ENCODE measurements at places on chromosomes 4 and X.

DNA sequence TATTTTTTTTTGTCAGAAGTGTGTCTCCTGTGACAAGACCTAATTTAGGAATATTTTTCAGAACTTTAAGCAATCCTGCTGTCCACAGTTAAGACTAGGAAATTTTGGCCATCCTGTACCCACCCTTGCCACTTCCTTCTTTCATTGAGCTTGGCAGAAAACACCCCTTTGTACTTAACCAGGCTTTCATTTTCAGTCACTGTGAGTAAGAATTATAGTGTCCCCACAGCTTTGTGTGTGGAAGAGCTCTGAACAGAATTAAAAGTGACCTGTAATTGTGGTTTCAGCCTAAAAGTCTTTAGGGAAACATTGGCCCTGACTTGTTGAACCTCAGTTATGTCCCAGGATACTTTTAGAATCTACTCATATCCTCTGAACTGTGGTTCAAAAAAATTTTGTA, 153.7 kb upstream of the BMP3 start:
- no peak for DNase-seq

- DNase-seq = no peak
Measured at GRCh38 chr4:21512353-21512752, 436.2 kb downstream of the KCNIP4 start.

DNA sequence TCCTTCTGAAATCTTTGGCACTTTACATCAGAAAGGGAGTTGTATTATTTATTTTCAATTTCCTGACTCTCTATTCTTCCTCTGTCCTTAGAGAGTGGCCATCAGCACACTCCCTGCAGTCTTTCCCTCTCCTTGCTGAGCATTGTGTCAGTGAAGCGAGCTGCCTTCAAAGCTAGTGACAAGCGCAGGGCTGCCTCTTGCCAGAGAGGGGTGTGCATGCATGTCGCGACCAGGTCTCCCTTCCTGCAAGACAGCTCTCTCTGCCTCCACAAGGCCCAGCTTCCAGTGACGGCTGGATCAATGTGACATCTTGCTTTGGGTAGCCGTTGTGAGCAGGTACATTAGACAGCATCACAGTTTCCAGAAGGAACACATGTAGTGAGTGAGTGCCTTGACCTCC, 810.9 kb upstream of the TENM3 start:
- DNase-seq = no peak

DNA sequence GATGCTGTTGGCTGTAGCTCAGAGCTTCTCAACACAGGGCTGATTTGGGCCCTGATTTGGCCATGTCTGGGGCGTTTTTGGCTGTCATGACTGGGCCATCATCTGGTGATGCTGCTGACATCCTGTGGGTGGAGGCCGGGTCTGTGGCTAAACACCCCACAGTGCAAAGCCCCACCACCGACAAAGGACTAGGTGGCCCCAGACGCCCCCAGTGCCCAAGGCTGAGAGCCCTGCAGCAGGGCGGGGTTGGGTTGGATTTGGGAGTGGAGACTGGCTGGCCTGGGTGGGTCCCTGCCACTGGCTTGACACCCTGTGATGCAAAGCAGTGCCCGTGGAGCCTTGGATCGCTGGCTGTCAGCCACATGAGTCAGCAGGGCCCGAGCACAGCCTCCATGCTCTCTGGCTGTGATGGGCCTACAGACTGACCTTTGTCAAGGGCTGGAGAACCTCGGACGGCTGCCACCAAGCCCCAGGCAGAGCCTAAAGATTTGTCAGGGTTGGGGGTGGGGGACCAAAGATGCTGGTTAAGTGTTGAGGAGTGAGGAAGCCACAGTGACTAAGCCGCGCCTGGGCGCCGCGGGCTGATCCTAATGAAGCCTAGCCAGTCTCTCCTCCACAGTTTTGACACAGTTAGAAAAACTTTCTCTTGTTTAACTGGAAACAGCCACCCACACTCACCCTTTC, 28.3 kb downstream of the CYTL1 start:
- DNase-seq = no peak

DNA sequence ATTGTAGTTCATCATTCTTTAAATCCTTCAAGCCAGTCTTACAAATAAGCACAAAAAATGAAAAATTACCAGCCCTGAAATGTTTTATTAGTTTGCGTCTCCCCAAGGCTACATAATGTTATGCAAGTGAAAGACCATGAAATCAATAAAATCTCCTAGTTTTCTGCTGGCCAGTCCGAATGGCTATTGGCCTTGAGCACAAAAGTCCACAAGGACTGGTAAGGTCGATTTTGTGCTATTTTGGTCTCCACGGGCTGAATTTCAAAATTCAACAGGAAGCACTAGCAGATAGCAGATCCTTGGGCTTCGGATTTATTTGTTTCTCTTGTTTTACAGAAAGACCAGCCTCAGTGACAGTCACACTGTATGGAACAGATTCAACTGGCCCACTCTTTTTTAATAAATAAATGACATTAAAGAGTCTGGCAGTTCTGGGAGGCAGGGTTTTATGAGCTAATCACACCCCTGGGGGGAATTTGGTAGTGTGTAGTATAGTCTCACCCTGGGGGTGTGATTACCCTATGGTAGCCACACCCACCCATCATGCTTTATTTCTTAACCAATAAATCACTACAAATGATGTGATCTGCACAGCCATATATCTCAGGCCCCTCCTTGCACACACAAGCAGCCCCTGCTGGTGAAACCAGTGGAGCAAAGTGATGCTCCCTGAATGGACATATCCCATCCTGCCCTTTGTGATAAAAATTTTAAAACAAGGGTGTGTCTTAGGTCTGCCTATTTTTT, 51.1 kb upstream of the TMEM33 start:
- no peak for DNase-seq

GRCh38 chr4:140466146-140466545, 31.9 kb downstream of the MGAT4D start:
- DNase-seq = no peak

DNA sequence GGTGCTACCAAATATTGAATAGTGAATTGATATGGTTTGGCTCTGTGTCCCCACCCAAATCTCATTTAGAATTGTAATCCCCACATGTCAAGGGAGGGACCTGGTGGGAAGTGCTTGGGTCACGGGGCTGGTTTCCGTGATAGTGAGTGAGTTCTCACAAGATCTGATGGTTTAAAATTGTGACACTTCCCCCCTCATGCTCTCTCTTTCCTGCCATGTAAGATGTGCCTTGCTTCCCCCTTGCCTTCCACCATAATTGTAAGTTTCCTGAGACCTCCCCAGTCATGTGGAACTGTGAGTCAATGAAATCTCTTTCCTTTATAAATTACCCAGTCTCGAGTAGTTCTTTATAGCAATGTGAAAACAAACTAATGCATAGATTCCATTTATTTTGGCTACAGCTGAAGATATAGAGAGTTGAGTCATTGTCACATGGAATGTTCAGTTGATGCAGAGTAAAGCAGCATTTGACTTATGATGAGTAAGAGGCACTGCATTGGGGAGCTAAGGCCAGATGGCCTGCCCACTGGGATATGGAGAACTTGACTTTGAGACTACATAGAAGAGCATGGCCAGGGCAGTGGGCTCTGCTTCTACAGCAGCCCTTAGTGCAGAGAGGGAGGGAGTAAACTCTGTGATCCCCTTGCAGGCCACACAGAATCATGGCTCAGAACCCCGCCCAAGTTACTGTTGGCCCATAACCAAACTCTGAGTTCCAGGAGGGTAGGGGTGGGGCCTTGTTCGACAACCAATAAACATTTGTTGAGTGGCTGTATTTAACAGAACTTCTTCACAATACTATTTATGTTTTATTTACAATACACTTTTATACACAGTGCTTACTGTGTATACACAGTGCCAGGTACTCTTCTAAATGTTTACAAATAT, 34.2 kb downstream of the RAI2 start:
- DNase-seq = no peak

- DNase-seq = no peak
Measured at GRCh38 chr4:678331-679103, 4.2 kb downstream of the MYL5 start.

DNA sequence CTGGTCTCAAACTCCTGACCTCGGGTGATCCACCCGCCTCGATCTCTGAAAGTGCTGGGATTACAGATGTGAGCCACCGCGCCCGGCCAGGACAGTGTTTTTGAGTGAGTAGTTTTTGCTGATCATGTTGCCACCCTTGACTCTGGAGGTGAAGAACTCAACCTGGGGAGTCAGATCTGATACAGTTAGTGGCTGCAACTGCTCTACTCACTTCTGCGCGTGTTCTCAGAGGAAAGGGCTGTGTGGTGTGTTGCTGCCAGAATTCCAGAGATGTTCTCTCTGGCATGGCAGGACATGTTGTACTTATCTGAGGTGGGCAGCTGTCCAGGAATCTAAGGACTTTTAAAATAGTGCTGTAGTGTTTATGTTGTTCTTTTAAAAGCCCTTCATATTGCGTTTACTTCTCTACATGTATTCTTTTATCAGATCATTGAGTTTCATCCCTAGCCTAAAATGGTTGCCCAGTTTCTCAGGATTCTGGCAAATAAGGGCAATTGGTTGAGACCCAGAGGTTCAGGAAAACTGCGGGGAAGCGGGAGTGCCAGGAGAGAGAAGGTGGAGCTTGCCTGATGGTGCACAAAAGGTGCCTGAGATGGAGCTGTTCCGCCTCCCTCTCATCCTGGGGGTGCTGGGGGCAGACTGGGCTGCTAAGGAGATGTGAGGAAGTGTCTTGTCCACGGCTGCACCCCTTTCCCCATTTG, 97.7 kb downstream of the ARHGAP10 start:
- DNase-seq = no peak

DNA sequence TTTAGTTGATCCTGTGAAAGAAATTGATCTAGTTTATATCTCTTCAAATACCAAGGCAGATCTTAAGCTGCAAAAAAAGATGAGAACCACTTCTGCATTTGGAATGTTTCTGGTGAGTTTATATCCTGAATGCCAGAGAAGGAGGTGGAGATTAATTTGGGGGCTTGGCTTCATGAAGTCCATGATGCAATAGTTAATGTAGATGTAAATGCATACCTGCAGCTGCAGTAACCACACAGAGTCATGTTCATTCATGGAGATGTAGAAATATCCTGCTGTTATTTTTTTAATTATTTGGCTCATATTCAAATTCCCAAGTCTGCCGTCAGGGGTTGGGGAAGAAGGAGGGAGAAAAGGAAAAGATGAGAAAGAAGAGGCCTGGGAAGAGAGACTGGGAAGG, at the start of gene SULT1E1:
Gene SULT1E1 (minus strand): TSS at position 94 of the 400 bp plus-strand sequence. CDS start 2,501 bp downstream, outside the sequence.
- DNase-seq = no peak

- DNase-seq = no peak
Measured at GRCh38 chrX:13239272-13239671, 80.6 kb downstream of the ATXN3L start.

DNA sequence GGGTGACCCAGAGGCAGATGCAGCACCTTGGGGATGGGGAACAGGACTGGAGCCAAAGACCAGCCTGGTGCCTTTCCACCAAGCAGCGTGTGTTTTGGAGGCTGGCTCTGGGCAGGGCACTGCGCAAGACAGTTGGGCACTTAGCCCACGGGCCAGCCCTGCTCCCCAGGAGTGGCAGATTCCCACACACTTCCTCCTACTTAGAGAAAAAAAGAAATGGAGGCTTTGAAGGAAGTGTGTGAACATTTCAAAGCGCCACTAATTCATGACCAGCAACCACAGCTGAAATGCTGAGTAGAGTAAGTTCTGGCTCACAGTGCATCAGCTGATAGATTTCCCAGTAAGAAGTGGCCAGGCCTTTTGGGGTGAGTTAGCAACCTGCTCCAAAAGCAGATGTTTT, 54.9 kb upstream of the LGI2 start:
- no peak for DNase-seq

DNA sequence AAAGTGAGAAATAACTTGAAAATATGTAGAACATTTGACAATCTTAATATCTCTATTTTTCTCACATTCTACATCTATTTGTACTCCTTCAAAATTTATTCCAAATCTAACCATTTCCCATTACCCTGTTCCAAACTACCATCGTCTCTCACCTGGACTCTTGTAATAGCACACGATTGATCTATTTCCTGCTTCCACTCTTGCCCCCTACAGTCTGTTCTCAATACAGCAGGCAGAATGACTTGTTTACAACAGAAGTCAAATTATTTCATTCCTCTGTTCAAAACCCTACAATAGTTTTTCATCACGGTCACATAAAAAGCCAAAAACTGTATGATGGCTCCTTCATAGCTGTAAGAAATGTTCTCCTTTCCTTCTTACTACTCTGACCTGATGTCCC, 21.1 kb upstream of the LUZP4 start:
- no peak for DNase-seq

DNA sequence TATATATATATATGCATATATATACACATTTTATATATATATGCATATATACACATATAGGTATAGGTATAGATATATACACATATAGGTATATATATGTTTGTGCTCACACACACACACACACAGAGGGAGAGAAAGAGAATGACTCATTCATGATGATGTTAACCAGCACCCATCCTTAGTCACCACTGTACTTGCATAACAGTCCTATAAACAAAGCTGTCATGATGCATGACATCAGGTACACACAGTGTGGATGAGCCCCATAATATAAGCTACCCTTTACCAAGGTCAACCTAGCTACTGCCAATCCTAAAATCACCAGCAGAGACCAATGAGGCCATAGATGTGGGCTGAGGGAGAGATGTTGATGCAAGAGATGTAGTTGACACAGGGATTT, 1408.0 kb downstream of the RAPGEF2 start:
- no peak for DNase-seq

DNA sequence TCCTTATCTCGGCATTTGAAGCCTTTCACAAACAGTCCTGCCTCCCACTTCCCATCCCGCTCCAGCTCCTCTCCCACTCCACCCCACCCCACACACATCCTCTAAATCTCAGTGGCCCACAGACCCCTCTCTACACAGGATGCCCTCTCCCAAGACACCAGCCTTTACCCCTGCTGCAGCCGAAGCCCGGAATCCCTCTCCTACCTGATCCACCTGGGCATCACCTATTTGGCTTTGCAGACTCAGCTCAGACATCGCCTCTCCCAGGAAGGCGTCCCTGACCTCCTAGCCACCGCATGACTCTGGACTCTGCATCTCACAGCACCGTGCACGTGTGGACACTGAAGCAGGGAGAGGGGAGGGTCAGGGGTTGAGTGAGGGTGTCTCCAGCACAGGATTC, 11.5 kb downstream of the PPP2R2C start:
- no peak for DNase-seq

- no peak for DNase-seq
Measured at GRCh38 chr4:7770224-7771050, 169.2 kb downstream of the AFAP1 start.

DNA sequence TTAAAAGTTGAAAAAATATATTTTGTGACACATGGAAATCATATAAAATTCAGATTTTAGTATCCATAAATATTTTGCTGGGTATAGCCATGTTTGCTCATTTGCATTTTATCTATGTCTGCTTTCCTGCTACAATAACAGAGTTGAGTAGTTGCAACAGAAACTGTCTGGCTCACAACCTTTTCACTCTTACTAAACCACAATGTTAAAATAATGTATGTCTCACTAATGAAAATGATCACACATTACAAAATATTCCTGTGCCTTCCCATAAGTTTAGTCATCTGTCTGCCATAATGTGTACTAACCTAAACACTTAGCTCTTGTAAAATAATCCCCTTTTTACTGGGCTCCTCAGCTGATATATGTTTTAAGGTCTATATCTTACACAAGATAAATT, 174.0 kb upstream of the PRPS2 start:
- no peak for DNase-seq

- no peak for DNase-seq
Measured at GRCh38 chr4:105870963-105871362, 24.3 kb upstream of the NPNT start.

GRCh38 chr4:65202853-65203236, 467.4 kb downstream of the EPHA5 start:
- DNase-seq = no peak

- DNase-seq = no peak
Measured at GRCh38 chr4:30837131-30837539, 117.0 kb downstream of the PCDH7 start.
